Endothelial cell of coronary artery (primary cell): ENCODE measurements at places on chromosomes 1 and 21. TPM values are rescaled to one million over a fixed set of nuclear protein-coding genes. Genes with fewer than 3 reads are reported as not detected.

PLA2G2F gene
- not detected in 2 replicates for total RNA-seq

ZNF648 gene
- not detected in 2 replicates for total RNA-seq

SHE gene
- 41.9 and 59.6 TPM in 2 replicates for total RNA-seq

CDCP2 gene
- not detected in 2 replicates for total RNA-seq

NECTIN4 gene
- 0.18 and 0.19 TPM in 2 replicates for total RNA-seq

MATN1 gene
- not detected in 2 replicates for total RNA-seq
